ENCODE measurements at places on chromosomes 6 and 20. TPM values are rescaled to one million over a fixed set of nuclear protein-coding genes. Genes with fewer than 3 reads are reported as not detected.

The TRMT6 gene
- 20.2 TPM for polyA plus RNA-seq

The RHAG gene
- polyA plus RNA-seq = 3.6 TPM

The HINT3 gene
- 31.8 TPM for polyA plus RNA-seq

The CHD6 gene
- 55.6 TPM for polyA plus RNA-seq

The SRSF3 gene
- 635 TPM for polyA plus RNA-seq

The PROKR2 gene
- not detected for polyA plus RNA-seq

The GINM1 gene
- polyA plus RNA-seq = 80.4 TPM

The NR2E1 gene
- not detected for polyA plus RNA-seq

The BHLHE23 gene
- polyA plus RNA-seq = not detected

The TFAP2A gene
- 26.3 TPM for polyA plus RNA-seq

The MAP3K4 gene
- polyA plus RNA-seq = 34.2 TPM

The NRN1 gene
- 3.5 TPM for polyA plus RNA-seq
